ENCODE measurements at places on chromosomes 1 and 21. TPM values are rescaled to one million over a fixed set of nuclear protein-coding genes. Genes with fewer than 3 reads are reported as not detected.

DNA sequence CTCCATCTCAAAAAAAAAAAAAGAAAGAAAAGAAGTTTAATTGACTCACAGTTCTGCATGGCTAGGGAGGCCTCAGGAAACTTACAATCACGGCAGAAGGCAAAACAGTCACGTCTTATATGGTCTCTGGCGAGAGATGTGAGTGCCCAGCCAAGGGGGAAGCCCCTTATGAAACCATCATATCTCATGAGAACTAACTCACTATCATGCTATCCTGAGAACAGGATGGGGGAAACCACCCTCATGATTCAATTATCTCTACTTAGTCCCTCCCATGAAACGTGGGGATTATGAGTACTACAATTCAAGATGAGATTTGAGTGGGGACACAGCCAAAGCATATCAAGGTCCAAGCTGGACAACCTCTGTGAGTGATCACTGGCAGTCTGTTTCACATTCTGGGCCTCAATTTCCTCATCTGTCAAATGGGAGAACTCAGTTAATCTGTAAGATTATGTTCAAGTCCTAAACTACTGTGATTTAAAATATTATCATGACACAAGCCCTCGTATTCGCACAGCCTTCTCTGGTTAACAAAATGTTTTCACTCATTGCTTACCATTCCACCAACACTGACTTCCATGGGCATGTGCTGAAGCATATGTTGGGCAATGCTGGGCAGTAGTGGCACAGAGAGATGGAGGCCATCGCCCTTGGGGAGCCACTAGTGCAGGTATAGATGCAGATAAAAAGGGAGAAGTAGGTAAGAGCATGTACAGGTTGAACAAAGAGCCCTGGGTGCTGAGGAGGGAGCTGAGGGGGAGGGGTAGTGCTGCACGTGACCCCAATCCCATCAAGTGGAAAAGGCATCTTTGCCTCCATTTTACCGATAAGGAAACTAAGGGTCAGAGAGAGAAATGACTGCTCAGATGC, 46.2 kb upstream of the SLC2A1 start:
- no peak for DNase-seq

PDPN gene
- 20.7 TPM for total RNA-seq

DNA sequence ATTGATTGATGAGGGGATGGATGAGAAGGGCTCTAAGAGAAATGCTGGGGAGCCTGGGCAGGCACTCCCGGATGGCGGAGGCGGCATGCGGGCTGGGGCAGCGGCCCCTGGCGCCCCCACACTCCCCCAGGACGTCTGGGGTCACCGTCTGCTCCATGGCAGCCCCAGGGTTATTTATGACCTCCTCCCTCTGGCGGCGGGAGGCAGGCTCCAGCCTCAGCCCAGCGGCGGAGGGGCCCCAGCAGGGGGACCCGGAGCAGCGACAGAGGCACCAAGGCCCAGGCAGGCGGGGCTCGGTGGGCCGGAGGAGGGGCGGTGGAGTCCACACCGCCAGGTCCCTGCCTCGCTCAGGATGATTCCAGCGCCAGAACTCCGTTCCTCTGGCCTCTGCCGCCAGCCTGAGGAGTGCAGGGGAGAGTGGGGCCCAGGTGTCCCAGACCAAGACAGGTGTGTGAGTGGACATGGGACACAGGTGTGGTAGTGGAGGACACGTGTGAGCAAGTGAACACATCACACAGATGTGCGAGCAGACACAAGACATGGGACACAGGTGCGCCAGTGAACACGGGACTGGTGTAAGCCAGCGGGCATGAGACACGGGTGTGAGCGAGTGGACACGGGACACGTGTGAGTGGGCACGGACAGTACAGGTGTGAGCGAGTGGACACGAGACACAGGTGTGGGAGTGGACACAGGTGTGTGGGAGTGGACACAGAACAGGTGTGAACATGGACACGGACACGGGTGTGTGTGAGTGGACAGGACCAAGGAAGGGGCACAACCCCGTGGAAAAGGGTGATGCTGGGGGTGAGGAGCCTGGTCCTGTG, 2.5 kb upstream of the SAMD11 start:
- no peak for DNase-seq

HMCN1 gene
- 191 TPM for total RNA-seq

TFF1 gene
- total RNA-seq: 85.8 TPM

CCDC27 gene
- not detected for total RNA-seq

DNA sequence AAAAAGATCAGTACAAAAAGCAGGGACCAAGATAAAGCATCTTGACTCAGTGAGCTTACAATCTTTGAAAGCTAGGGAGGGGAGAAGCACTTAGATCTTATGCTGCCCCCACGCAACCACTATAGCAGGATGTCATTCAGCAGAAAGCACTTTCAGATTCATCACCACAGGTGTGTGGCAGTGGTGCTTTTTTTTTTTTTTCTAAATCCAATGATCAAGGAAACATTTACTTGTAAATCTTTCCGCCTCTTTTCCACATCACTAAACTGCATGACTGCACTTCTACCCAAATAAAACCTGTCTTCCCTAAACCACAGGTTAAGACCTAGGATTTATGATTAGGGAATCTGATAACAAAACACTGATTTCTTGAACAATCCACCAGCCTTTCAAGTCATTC, 154.8 kb downstream of the SLC45A1 start:
- no peak for DNase-seq

- no peak for DNase-seq
Observed at GRCh38 chr1:240455228-240455821, 156.6 kb downstream of the GREM2 start.

GRCh38 chr21:24552491-24552890, 1054.8 kb downstream of the MRPL39 start:
- DNase-seq: no peak

DNA sequence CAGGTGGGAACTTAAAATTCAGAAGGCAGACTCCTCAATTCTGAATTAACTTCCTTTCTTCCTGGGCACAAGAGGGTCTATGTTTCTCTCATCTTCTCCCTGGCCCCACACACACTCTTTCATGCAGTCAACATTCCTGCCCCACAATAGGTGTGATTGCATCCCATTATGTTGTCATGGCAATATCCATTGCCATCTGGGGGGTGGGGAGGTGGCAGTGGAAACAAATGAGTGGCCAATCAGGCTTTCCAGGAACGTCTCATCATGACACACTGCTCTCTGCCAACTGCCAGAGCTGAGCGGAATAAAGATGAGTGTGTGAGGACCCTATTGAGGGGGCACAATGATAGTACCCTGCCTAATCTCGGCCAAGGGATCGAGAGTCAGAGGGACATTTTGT, 80.4 kb downstream of the KCND3 start:
- DNase-seq: no peak

- DNase-seq: no peak
Observed at GRCh38 chr1:232351335-232351734, 278.6 kb downstream of the SIPA1L2 start.

- no peak for DNase-seq
Observed at GRCh38 chr1:38872401-38873026, 634 bp downstream of the MYCBP start.

DNA sequence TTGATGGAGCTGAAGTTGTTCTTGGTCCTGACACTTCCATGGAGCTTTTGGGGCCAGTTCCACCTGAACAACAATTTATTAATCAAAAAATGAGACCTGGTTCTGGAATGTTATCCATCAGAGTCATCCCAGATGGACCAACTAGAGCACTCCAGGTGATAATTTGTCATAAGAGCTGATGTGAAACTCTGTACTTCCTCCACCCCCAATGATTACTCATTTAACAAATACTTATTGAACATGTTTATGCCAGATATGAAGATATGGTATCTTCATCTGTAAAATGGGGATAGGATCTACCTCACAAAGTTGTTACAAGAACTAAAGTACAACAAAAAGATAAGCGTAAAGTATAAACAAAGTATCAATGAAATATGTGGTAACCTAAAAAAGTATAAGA, 153.2 kb downstream of the VPS13D start:
- no peak for DNase-seq

- no peak for DNase-seq
Observed at GRCh38 chr1:84492726-84493125, 13.5 kb upstream of the SPATA1 start.

C1orf56 gene
- total RNA-seq: 5.3 TPM

PGBD5 gene
- 0.14 TPM for total RNA-seq

- no peak for DNase-seq
Observed at GRCh38 chr1:206967096-206967849, 3.0 kb downstream of the FCAMR start.

- DNase-seq: no peak
Observed at GRCh38 chr21:42537106-42537742, 23.6 kb downstream of the SLC37A1 start.

- no peak for DNase-seq
Observed at GRCh38 chr1:77538956-77539518, 143.4 kb downstream of the ZZZ3 start.
